ENCODE measurements at places on chromosomes 12 and 14.

DNA sequence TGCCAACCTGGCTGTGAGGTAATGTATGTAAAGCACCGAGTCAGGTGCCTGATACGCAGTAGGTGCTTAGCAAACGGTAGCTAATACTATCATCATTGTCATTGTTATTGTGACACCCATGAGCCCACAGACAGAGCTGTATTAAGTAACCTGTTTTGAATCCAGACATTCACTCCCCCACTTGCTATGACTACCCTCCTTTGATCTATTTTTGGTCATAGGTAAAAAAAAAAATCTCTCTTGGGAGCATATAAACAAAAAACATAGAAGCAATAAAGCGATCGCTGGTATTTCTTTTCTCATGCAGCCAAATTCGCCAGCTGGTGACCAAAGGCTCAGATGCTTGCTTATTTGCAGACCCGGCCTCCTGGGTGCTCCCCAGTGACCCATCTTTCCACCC is 330.2 kb downstream of the DPF3 start:
- H3K27ac ChIP-seq: no peak overlapping the region
- no peak overlapping the region for H3K4me3 ChIP-seq
- peaks cover 4% of the 10 kb centered on the region for H3K27me3 ChIP-seq

DNA sequence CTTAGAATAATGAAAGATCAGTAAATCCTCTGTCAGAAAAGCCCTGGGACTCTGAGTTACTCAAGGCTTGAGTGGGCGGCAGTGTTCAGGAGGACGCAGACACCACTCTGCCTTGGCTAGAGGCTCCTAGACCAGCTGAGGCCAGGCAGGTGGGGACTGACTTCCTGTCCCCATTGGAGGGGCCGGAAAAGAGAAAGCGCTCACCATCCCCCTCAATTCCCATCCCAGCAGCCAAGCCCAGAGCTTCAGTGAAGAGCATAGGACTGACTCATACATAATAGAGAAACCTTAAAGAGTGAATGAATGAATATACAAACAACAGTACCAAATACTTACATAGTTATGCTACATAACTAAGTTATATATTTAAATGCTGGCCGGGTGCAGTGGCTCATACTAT is 62.0 kb downstream of the PLEKHG7 start:
- H3K4me1 ChIP-seq: no peaks in the 10 kb centered on the region
- H3K27me3 ChIP-seq: no peaks in the 10 kb centered on the region
- peak; percentile 24 for DNase-seq
- H3K36me3 ChIP-seq: no peaks in the 10 kb centered on the region

DNA sequence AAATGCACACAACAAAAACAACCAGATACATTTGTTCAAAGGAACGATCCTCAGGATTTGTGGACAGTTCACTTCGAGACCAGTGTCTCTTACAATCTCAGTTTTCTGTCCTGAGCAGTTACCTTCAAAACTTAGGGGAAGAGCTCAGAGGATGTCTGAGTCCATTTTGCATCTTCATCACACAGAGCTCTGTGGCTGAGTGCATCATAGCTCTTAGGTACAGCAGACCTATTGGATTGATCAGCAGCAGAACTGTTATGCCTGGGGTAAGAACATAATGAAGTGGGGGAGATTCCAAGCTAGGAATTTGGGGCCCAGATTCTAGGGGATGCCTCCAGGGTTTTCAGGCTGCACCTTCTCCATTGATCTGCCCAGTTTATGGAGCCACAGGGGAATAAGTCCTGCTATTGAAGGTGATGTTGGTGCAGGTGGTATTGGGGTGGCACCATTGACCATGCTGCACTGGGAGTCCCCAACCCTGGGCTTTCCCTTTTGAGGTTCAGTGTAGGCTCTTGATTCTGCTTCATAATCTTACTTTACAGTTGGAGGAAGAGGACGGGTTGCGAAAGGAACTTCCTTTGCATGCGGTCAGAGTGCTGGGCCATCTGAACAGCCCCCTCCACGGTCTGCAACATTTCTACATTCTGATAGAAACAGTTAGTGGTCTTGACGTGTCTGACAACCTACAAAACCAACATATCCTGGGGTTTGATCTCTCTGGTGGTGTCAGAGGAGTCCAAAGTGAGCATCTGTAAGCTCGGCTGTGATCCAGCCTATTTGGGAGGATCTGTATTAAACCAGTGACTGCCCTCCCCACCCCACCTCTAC is 112.8 kb downstream of the CHST11 start:
- no peak overlapping the region for H3K27ac ChIP-seq
- peaks cover 4% of the 10 kb centered on the region for H3K27me3 ChIP-seq
- peaks cover 8% of the 10 kb centered on the region for H3K36me3 ChIP-seq
- no peak overlapping the region for H3K4me3 ChIP-seq
- DNase-seq: no peak

DNA sequence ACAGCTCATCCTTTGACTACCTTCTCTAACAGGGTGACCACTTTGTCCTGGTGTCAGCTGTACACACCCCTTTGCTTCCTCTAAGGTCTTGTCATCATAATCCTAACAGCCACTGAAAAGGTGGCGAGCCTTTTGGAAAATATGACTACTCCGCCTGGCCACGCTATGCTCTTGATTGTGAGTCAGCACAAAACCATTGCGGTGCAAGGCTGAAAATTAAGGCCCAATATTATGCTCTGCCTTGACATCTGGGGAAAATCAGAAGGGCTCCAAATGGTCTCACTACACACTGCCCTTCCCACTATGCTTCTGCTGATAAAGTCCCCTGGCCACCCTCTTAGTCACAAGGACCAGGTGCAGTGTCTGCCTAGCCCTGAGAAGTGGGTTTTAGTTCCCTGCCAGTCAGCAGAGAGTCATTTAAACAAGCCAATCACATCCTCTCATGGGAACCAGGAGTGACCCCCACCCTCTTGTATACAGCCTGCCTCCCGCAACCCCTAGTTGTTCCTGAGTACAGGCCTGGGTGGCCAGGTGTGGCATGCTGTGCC is 34.3 kb downstream of the FGD6 start:
- peaks cover 6% of the 10 kb centered on the region for H3K4me1 ChIP-seq
- no peaks in the 10 kb centered on the region for H3K36me3 ChIP-seq
- H3K27ac ChIP-seq: no peak overlapping the region
- no peaks in the 10 kb centered on the region for H3K27me3 ChIP-seq

DNA sequence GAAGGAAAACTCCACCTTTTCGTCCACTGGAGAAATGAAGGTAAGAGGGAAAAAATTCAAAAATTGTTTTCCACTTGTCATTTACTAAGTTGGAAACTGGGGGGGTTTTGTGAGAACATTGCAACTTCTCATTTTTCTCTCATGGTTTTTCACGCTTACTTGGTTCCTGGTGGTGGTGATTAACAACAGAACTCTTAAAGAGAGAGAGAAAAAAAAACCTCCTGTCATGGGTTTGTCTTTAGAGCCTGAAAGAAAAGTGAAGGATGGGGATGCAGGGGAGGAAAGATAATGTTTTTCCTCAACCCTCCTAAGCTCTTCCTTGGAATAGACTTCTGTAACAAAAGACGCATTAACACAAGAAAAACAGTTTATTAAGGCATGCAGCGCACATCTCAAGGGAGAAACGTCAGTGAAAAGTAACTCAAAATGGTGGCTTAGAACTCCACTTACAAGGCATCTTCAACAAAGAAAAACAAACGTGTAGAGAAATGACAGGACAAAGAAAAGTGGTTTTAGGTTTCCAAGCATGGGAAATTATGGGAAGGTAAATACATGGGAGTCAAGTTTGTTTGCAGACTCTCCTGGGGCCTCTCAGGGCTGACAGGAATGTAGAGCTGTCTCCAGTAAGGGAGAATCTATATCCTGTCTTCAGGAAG is 81.9 kb upstream of the ATF7IP start:
- peaks cover 1% of the 10 kb centered on the region for H3K27me3 ChIP-seq
- H3K4me1 ChIP-seq: peaks cover 10% of the 10 kb centered on the region
- no peak for DNase-seq
- H3K27ac ChIP-seq: peak overlapping the region; percentile 5
- no peaks in the 10 kb centered on the region for H3K36me3 ChIP-seq

DNA sequence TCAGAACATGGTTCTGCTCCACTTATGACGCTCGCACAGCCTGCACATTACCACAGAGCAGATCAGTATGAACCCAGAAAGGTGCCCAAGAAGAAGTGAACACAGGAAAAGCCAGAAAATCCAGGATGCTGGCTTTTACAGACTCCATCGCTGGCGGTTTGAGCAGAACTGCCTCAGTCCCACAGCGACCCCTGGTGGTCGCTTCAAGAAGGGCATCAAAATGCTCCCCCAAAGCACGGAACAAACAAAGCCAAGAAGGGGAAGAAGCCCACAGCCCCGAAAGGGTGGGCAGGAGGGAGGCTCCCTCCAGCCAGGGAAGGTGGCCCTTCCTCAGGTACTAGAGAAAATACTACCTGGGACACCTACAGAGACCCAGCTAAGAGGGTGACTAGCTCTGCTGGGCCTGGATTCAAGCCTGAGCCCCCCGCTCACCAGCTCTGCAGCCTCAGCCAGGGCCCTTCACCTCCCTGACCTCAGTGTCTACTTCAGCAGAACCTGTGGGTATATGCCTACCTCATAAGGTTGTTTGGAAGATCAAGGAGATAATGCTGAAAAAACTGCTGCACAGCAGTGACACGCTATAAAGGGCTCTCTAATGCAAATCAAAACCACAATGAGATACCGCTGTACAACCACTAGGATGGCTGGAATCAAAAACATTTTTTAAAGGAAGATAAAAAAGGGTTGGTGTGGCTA is 98.1 kb downstream of the NCOR2 start:
- H3K4me1 ChIP-seq: peaks cover 7% of the 10 kb centered on the region
- peak; percentile 62 for DNase-seq
- H3K27ac ChIP-seq: no peak overlapping the region
- H3K27me3 ChIP-seq: peaks cover 2% of the 10 kb centered on the region

DNA sequence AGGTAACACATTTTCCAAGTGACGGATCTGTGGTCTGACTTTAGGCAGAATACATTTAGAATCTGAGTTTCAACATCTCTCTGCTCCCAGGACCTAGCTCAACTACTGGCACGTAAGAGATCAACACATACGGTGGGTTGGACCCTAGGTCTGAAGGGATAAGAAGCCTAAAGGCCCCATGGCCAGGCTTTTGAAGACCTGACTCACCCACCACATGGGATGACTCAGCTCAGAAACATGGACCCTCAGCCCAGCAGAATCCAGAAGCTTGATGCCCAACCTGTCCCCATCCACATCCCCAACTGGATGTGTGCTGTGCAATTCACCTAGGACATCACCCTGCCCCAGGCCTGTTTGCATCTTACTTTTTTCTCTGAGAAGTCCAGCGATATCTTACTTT is 770.2 kb downstream of the BCL11B start:
- H3K4me1 ChIP-seq: no peaks in the 10 kb centered on the region
- no peak overlapping the region for H3K4me3 ChIP-seq
- no peaks in the 10 kb centered on the region for H3K36me3 ChIP-seq
- H3K27me3 ChIP-seq: no peaks in the 10 kb centered on the region
- no peak for DNase-seq

DNA sequence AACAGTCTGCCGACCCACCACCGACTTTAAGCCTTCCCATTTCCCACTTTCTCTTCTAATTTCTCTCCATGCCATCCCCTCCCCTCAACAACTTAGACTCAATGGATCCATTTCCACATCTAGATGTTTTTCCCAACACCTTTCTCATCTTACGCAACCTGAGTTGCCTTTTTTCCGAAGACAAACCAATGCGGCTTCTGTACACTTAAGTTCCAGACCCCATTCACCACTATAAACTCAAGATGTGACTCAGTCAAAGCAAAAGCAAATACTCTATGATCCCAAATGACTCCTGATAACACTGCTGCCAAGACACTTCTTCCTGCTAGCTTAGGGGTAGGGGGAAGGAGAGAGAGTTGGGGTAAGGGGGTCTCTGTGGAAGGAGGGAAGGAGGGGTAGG is 1.3 kb downstream of the IL22 start:
- no peak for DNase-seq
- no peaks in the 10 kb centered on the region for H3K27me3 ChIP-seq
- H3K4me3 ChIP-seq: no peak overlapping the region
- no peak overlapping the region for H3K27ac ChIP-seq

DNA sequence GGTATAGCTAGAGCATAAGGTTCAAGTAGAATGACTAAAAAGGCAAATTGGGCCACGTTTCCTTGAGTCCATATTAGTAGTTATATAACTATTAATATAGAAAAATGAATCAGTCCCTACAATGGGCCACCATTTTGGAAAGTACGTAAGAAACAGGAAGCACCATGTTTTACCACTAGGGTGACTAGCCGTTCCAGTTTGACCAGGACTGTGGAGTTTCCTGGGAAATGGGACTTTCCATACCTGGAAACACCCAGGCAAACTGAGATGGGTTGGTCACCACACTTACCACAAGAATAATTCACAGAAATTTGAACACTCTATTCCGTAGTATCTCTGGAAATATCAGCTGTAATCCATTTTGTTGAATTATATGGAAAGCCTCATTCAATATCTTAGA is 2.1 kb upstream of the MAGOHB start:
- H3K36me3 ChIP-seq: no peaks in the 10 kb centered on the region
- no peaks in the 10 kb centered on the region for H3K4me1 ChIP-seq
- no peak overlapping the region for H3K27ac ChIP-seq
- no peak for DNase-seq

DNA sequence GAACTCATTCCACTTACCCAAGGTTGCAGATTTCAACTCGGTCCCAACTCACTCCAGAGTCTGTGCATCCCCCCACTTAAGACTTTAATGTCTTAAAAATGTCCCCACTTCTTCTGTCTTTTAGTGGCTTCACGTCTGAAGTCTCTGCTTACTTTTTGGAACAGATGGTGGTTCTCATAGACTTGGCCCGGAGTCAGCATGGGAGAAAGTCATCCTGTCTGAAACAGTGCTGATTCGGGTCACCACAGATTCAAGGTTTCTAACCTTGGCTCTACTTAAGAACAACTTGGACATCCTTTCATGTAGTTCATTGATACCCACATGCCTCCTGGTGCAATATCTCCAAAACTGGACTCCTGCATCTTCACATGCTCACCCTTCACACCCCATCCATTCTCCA is 26.0 kb downstream of the CHST11 start:
- H3K27me3 ChIP-seq: no peaks in the 10 kb centered on the region
- no peak overlapping the region for H3K27ac ChIP-seq
- peaks cover 6% of the 10 kb centered on the region for H3K4me1 ChIP-seq
- H3K4me3 ChIP-seq: no peak overlapping the region

DNA sequence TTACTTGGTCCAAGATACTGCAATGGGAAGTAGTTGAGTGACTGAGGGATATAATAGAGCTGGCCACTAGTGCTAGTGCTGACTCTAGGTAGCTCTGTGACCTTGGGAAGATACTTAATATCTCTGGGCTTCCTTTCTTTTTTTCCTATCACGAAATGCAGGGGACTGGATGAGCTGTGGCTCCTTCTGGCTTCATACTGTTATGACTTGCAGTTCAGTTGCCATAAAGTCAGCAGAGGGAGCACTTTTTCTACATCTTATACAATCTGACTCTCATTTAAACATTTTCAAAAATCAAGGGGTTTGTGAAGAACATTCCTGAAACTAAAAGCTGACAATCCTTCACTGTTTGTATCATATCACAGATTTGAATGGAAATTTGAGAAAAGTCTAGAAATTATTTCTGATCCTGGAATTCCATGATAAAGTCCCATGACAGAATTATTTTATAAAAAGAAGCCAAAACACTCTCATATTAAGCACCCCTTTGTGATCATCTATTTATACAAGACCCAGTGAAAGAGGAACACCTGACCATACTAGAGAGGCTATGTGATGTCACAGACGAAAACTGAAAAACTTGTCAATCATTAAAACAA is 5.3 kb downstream of the BHLHE41 start:
- peaks cover 15% of the 10 kb centered on the region for H3K27me3 ChIP-seq
- H3K36me3 ChIP-seq: no peaks in the 10 kb centered on the region
- no peak for DNase-seq

- no peak overlapping the region for H3K4me3 ChIP-seq
- H3K27me3 ChIP-seq: no peaks in the 10 kb centered on the region
- no peaks in the 10 kb centered on the region for H3K36me3 ChIP-seq
- H3K4me1 ChIP-seq: no peaks in the 10 kb centered on the region
These were observed 81.5 kb downstream of the ETV6 start for GRCh38 chr12:11731042-11731357.
